CD4-positive, alpha-beta T cell treated with Interleukin-2 at 100 ng/mL for 4 hours (primary cell): ENCODE measurements at places on chromosomes 1 and 21.

GRCh38 chr1:85289207-85289847 is 12.9 kb upstream of the BCL10 start:
- DNase-seq: no peak

DNA sequence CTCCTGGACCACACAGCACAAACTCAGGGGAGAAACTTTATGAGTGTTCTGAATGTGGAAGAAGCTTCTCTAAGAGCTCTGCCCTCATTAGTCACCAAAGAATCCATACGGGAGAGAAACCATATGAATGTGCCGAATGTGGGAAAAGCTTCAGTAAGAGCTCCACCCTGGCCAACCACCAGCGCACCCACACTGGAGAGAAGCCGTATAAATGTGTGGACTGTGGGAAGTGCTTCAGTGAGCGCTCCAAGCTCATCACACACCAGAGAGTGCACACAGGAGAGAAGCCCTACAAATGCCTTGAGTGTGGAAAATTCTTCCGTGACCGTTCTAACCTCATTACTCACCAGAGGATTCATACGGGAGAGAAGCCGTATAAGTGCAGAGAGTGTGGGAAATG is 22.5 kb downstream of the ZSCAN20 start:
- no peak for DNase-seq

- no peak for DNase-seq
Measured at GRCh38 chr1:163875927-163876320, 554.2 kb downstream of the NUF2 start.

DNA sequence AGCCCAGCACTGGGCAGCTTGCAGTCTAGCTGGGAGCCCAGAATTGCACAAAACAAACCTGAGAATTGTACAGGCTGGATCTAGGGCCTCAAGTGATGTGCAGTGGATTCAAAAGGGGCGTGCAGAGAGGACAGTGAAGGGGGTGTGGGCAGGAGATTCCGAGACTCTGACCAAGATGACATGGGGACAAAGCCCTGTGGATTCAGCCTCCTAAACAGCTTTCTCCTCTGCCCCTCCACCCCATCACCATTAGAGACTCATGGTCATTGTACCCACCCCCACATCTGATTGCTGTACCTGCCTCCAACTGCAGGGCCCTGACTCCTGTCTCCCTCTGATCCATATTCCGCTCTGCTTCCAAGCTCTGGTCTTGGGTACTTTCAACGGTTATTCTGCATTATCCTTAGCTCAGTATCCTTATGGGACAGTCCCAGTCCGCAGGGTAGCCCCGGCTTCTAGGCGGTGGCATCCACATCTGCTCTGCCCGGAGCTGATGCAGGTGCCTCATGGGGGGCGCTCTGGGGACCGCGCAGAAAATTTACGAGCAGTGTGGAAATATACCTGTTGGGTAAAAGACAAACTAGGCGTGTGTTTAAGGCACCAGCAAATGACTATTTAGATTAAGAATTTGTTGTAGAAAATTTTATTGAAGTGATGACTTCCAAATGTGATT is 1.7 kb upstream of the BMP8A start:
- no peak for DNase-seq

GRCh38 chr21:45892916-45893739 is 88.4 kb upstream of the COL6A1 start:
- DNase-seq: no peak

DNA sequence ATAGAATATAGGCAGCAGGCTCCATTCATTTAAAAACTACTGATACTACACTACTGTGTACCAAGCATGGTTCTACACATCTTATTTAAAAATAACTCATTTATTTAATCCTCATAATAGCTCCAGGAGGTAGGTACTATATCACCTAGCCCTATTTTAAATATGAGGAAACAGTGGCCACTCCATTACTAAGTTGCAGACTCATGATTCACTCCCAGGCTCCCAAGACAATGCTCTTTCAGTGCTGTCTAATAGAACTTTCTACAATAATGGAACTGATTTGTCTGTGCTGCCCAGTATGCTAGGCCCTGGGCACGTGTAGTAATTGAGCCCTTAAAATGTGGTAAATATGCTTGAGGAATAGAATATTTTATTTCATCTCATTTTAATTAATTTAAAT is 357.1 kb downstream of the LTN1 start:
- no peak for DNase-seq

DNA sequence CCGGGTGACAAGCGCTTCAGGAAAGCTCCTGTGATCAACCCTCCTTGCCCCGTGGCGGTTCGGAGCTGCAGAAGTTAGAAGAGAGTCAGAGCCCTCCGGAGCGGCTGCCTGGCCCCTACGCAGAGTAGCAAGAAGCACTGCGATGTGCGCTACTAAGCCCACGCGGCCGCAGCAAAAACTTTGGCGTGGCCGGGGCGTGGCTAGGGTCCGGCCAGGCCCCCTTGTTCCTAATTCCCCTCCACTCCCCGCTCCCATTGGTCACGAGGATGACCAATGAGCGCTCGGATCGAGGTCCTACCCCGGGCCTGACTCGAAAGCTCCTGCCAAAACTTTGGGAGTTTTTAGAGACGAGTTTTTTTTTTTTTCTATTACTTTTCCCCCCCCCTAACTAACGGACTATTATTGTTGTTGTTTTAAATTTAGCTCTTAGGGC is at the start of gene HLX:
Gene HLX, plus strand, starts transcription at position 368 of the 433 bp plus-strand sequence. CDS start 415 bp downstream, outside the sequence.
- DNase-seq: no peak

GRCh38 chr1:244050835-244051444 is at the start of gene ZBTB18:
TSS of gene ZBTB18 (plus strand) at chr1:244051283. CDS start at chr1:244051432, 149 bp downstream.
- no peak for DNase-seq

- no peak for DNase-seq
Measured at GRCh38 chr1:18414321-18414720, 66.4 kb upstream of the KLHDC7A start.
